ENCODE measurements at places on chromosomes 4 and X.

GRCh38 chr4:76365636-76366035 is 55.3 kb downstream of the CCDC158 start:
- DNase-seq: no peak

GRCh38 chrX:109873574-109873973 is 129.3 kb upstream of the TMEM164 start:
- no peak for DNase-seq

DNA sequence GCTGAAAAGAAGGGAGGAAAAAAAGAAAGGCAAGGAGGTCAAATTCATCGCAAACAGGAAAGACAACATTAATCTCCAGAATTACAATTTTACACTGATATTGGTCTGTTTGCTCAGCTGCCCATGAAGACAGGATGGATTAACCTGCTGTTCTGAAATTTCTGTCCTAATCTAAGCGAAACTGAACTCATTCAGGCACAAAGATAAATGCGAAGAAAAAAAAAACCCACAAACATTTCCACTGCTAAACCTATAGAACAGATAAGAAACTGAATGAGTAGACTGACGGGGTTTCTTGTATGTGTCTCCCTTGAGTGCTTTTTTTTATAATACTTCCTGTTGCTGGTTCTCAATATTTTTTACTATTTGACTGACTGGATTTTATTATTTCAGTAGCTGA is 251.8 kb upstream of the FTHL17 start:
- DNase-seq: no peak

- no peak for DNase-seq
These were observed 15.2 kb downstream of the CTBP1 start for GRCh38 chr4:1233641-1234308.
